EH (cell line): ENCODE measurements at places on chromosomes 1 and 21.

DNA sequence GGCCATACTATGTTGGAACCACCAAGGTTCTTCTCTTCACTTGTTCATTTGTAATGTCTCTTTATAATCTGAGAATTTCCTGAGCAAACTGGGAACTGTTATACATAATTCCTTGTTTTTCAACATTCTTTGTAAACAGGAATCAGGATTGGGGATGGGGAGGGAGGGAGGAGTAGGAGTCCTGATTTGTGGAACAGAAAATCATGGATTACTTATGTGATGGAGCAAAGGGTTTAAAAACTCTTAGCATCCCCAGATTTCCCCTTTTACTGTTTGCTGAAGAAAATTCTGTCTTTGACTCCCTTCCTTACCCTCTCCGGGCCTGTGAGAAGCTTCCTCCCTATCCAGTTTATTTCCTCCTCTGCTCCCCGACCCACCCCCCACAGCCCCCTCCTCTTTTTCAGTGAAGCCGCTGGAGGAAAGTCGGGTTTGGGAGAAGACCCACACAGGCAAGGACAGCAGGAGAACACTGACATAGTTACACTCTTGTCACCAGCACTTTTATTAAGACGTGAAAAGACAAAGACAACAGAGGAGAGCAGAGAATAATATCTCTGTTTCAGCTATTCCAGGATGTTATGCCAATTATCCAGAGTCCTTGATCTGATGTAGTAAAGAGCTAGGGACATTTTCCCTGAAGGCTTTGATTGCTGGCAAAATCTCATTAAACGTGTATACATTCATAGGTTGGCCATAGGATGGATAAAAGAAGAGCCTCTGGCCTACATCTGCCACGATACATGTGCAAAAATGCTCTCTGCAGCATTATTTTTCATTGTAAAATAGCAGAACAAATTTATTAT, 4.6 kb upstream of the NBPF1 start:
- no peak for DNase-seq

GRCh38 chr1:238438311-238439270, 547.9 kb upstream of the ZP4 start:
- no peak for DNase-seq

GRCh38 chr1:226344441-226345259, 35.7 kb upstream of the LIN9 start:
- DNase-seq = no peak

DNA sequence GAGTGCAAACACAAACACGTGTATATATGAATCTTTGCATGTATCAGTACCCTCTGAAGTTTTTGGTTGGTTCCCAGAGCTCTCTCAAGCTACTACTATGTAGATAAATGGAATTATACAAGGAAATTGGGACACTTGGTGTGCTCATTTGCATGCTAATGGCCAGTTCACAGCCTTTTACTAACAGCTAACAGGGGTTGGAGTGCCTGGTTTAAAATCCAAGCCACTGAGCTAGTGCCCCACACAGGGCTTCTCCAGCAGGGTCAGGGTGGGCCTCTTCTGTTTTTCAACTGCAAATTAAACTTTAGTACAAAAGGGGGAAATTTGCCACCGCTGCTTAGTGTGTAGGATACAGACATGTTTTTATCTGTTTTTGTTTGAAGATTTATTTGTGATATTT, 121.0 kb downstream of the ATP5PO start:
- no peak for DNase-seq

DNA sequence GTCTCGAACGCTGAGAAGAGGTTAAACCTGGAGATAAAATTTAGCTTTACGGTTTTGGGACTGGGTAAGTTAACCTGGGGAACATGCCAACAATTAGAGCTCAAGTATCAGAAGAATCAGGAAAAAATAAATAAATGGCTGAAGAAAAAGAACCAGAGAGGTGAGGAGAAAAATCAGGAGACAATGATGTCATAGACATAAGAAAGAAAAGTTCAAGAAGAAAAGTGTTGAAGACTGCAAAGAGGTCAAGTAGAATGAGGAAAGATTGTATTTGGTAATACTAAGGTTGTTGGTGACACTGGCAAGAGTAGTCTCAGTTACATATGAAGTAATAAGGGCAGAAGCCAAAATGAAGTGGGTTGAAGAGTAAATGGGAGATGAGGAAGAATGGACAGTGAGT, 26.0 kb downstream of the CDKN2C start:
- DNase-seq = no peak

- peak; percentile 68 for DNase-seq
Observed at GRCh38 chr1:160189649-160190625, at the start of gene CASQ1. CASQ1 (plus strand) TSS chr1:160190575; CDS start chr1:160190752, 177 bp downstream.

- DNase-seq = no peak
Observed at GRCh38 chr1:109216662-109217061, 2.9 kb downstream of the SARS1 start.

DNA sequence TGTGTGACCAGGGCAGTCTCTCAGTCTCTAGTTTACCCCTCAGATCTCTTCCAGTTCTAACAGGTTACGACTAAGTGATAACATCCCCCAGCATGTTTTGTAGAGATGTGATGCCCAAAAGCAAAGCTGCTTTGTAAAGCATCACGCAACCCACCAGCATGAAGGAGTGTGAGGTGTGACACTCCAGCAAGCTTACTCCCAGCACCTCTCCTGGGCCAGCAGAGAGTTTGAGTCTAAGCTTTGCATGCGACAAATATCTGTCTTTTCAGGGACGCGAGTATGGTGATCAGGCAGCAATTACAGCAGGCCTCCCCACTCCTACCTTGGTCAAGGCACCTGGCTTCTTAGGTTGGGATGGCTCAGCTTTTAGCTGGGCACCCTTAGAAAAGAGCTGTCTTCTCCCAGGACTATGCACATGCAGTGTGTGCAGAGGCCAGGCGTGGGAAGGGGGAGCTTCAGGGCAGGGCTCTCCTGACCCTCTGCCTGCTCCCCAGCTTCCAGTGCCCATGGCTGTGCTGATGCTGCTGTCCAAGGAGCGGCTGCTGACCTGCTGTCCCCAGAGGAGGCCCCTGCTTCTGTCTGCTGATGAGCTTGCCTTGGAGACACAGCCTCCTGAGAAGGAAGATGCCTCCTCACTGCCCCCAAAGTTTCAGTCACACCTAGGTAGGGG, 48.2 kb downstream of the ELK4 start:
- no peak for DNase-seq

- no peak for DNase-seq
Observed at GRCh38 chr1:112146201-112146715, 156.8 kb upstream of the KCND3 start.
